GM12878 (cell line): ENCODE measurements at places on chromosomes 11 and 22.

GRCh38 chr11:65855927-65856363 is 2.0 kb downstream of the CFL1 start:
- H3K4me3 ChIP-seq: peak overlapping the region; percentile 93
- H3K4me1 ChIP-seq: peaks cover 10% of the 10 kb centered on the region
- H3K27ac ChIP-seq: no peak overlapping the region
- H3K27me3 ChIP-seq: no peaks in the 10 kb centered on the region
- H3K36me3 ChIP-seq: peaks cover 32% of the 10 kb centered on the region; the same call in 1 of the 2 replicates

DNA sequence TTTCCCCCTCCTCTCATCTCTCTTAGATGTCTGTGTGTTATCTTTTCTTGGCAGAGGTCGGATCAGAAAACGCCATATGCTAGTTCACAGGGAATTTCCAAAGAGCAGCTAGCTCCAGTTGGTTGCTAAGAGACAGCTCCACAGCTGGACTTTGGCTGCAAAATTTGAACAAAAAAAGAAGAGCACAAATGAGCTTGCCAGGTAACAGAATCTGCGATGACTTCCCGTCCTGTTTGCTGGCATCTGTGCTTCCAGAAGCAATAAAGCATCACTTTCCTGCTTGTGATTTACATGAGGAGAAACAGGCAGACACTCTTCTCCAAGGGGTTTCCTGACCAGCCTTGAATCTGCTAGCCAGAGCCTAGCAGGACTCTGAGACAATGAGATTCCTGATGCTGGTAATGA is 596.0 kb upstream of the B3GAT1 start:
- H3K4me1 ChIP-seq: no peaks in the 10 kb centered on the region
- no peak overlapping the region for H3K27ac ChIP-seq
- no peaks in the 10 kb centered on the region for H3K27me3 ChIP-seq

DNA sequence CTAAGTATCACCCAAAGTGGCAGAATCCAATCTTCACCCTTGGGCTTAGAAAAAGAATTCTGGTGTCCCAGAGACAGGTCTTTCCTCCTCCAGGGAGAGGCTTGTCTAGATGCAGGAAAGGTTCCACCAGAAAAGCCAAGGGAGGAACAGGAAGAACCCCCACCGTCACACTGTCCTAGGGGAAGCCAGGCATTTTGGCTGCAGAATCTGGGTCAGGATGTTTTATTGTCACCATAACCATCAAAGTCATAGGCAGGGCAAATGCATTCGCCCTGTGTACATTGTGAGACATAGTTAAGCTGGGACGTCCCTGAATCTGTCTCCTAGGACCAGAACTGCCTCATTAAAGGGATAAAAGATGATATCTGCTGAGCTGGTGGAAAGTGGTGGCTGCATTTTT is 590.5 kb downstream of the OPCML start:
- no peak for DNase-seq
- H3K27me3 ChIP-seq: peaks cover 5% of the 10 kb centered on the region; the same call in 1 of the 2 replicates
- H3K36me3 ChIP-seq: no peaks in the 10 kb centered on the region
- H3K27ac ChIP-seq: no peak overlapping the region
- H3K4me3 ChIP-seq: no peak overlapping the region

DNA sequence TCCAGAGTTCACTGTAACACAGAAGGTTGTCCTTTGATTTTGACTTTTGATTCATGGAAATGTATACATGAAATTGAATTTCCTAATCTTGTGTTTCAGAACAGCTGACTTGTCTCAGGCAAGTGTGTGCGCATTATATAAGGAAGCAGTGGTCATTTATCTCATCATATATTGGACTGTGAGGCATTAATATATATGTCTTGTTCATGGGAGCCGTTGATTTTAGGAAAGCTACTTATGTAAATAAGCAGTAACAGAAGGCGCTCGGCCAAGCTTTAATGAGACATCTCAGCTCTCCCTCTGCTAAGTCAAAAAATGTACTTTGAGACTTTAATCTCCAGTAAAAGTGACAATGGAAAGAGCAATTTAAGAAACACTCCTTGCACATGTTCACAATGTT is 100.5 kb downstream of the PDHX start:
- DNase-seq: no peak
- H3K4me3 ChIP-seq: no peak overlapping the region
- H3K27me3 ChIP-seq: no peaks in the 10 kb centered on the region
- H3K36me3 ChIP-seq: no peaks in the 10 kb centered on the region
- no peak overlapping the region for H3K27ac ChIP-seq

- no peak for DNase-seq
- H3K27me3 ChIP-seq: no peaks in the 10 kb centered on the region
- H3K4me3 ChIP-seq: no peak overlapping the region
- no peaks in the 10 kb centered on the region for H3K36me3 ChIP-seq
- no peak overlapping the region for H3K27ac ChIP-seq
Observed at GRCh38 chr11:3342709-3343108, 36.2 kb downstream of the ZNF195 start.

DNA sequence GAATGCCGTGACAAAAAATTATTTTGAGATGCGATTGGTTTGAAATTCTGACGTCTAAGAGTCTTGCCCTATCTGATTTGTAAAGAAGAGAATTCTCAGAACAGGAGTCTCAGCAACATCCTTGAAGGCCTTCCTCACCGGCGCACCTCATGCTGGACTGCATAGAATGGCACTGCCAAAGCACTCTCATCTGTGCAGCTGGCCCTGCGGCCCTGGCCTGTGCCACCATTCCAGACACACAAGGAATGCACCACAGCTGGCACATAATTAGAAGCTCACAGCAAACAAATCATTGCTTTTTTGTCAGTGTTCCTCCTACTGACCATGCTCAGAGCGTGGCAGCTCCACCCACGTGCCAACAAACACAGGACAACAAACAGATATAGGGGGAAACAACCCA is 166.0 kb downstream of the KIRREL3 start:
- no peak overlapping the region for H3K27ac ChIP-seq
- H3K4me1 ChIP-seq: no peaks in the 10 kb centered on the region
- H3K4me3 ChIP-seq: no peak overlapping the region
